Fibroblast of skin of right quadriceps (primary cell): ENCODE measurements at places on chromosomes 4 and X.

GRCh38 chrX:41932885-41933284, 9.5 kb upstream of the CASK start:
- DNase-seq = no peak

- DNase-seq = no peak
Measured at GRCh38 chrX:617891-618290, 12.7 kb upstream of the SHOX start.

DNA sequence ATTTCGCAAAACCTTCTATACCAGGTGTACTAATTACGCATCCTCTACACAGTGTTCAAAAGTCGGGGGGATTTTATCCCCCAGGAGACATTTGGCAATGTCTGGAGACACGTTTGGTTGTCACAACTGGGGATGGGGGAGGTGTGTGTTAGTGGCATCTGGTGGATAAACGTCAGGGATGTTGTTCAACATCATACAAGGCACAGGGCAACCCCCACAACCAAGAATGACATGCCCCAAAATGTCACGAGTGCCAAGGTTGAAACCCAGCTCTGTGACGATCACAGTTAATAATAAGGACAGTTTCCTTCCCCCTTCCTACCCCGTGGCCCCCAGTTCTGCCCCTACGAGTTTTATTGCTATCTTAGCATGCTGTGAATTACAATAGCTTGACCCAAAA, 15.9 kb upstream of the SEL1L3 start:
- DNase-seq = no peak

- DNase-seq = no peak
Measured at GRCh38 chr4:42844422-42845070, 48.0 kb upstream of the GRXCR1 start.

DNA sequence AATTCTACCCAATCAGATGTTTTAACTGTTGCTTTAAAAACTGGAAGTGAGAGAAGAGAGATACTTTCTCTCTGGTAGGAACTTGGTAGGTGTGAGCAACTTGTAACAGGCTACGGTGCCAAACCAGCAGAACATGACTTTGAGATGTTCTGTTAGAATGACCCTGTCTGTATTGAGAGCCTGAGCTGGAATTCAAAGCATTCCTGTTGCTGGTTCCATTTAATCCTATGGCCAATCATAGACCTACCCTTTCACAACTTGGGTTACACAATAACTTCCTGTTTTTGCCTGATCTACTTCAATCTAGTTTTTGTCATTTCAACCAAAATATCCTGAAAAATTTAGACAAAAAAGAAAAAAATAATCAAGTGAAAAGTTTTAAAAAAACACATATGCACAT, 1.7 kb upstream of the PRRG1 start:
- DNase-seq = peak; percentile 59

GRCh38 chrX:69948276-69948797, 101.4 kb downstream of the AWAT2 start:
- DNase-seq = no peak

DNA sequence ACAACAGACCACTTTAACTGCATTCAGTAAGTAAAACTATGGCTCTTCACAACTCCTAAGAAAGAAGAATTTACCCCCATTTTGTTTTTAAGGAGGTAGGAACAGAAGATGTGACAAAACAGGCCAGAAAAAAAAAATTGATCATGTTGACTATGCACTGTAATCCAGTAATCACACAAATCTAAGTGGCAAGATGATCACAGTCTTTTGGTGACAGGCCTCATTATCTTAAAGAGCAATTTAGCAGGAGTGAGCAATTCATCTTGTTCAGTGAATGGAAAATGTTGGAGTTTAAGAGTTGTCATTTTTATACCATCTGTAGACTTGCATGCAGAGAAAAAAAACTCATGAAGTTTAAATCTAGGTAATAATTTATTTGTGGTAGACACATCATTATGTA, 115.1 kb downstream of the SLC39A8 start:
- DNase-seq = no peak
